ENCODE measurements at places on chromosomes 13 and 19.

- DNase-seq, result peak; percentile 71
Observed at GRCh38 chr19:45767881-45768654, 984 bp downstream of the SIX5 start.

DNA sequence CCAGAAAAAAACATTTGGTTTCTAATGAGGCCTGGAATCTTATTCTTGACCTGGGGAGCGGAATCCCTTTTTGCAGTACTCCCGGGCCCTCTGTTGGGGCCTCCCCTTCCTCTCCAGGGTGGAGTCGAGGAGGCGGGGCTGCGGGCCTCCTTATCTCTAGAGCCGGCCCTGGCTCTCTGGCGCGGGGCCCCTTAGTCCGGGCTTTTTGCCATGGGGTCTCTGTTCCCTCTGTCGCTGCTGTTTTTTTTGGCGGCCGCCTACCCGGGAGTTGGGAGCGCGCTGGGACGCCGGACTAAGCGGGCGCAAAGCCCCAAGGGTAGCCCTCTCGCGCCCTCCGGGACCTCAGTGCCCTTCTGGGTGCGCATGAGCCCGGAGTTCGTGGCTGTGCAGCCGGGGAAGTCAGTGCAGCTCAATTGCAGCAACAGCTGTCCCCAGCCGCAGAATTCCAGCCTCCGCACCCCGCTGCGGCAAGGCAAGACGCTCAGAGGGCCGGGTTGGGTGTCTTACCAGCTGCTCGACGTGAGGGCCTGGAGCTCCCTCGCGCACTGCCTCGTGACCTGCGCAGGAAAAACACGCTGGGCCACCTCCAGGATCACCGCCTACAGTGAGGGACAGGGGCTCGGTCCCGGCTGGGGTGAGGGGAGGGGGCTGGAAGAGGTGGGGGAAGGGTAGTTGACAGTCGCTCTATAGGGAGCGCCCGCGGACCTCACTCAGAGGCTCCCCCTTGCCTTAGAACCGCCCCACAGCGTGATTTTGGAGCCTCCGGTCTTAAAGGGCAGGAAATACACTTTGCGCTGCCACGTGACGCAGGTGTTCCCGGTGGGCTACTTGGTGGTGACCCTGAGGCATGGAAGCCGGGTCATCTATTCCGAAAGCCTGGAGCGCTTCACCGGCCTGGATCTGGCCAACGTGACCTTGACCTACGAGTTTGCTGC, at the start of gene ICAM4:
Gene ICAM4 (plus strand): TSS at position 153 of the 935 bp plus-strand sequence. CDS start 58 bp downstream, at position 211.
- DNase-seq, result peak; percentile 76

DNA sequence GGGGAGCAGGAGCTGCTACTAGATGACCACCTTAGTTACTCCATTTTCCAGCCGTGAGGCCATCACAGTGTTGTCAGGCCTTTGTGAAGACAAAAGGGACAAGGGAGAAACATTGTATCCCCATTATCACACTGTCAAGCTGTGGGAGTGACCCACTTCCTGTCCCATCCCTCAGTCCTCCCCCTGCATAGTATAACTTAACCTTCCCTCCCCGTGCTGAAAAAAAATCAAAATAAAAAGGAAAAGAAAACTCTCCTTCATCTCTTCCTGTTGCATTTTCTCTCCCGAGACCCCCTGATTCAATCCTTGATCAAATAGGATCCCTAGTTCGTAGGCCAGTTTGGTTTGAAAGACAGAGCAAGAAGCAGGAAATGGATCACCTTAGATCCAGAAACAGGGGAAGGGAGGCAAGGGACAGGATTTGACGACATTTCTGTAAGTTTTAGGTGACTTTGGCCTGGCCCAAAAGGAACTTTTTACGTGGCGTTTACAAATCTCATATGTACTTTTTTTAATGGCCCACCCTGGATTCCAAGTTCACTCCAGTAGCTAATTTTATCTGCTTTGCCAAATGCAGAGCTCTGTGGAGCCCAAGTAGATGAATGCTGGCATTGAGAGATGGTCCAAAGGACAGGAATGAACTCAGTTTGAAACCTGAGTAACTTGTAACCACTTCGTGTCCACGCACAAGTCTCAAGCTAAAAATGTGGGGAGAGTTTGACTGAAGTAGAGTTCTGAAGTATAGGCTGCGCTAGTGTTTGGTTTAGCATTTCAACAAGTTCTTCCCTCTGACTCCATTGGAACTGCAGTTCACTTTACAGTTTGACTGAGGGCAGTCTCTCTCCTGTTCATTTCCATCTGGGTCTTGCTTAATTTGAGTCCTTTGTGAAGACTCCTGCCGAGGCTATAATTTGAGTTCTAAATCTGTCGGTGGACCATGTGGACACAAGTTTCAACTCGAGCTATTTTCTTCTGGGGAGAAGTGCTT, 16.6 kb upstream of the GATAD2A start:
- no peak for DNase-seq

DNA sequence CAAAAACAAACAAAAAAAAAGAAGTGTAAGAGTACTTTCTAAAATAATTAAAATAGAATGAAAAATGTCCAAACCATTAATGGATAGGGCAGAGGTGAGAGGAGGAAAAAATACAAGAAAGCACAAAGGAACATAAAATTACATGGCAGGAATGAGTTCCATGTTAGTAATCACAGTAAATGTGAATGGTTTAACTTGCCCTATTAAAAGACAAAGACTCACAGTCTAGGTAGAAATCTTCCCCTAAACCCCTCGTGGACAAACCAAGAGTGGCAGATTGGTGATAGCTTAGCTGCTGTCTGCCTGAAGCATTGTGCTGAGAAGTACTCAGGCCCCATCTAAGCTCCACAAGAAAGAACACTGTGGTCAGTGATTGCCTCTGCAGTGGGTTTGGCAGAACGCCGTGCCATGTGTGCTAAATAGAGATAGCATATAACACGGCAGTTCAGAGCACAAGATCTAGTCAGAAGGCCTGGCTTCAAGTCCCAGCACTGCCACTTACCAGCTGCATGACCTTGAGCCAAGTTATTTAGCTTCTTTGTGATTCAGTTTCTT, 103.5 kb downstream of the DPF1 start:
- DNase-seq, result no peak

- DNase-seq, result peak; percentile 85
Observed at GRCh38 chr19:3047496-3048189, 14.7 kb downstream of the TLE5 start.

DNA sequence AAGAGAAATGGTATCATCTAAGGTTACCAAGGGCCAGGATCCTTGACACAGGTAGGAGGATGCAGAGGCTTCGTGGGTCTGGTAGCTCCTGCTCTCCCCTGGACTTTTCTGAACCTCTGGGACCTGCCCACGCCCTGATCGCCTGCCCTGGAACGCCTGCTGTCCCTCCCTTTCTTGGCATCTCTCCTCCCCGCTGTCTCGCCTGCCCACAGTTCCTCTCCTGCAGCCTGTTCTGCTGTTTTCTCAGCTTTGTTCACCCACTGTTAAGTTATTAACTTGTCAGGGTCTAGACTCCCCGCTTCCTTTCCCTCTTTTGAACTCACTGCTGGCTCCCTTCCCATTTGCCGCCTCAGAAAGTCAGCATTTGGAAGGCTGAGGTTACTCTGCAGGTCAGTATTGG, 19.8 kb downstream of the SERP2 start:
- no peak for DNase-seq
